ENCODE measurements at places on chromosomes 12 and 14.

- no peak for DNase-seq
These were observed 1.7 kb upstream of the SCNN1A start for GRCh38 chr12:6376870-6377666.

DNA sequence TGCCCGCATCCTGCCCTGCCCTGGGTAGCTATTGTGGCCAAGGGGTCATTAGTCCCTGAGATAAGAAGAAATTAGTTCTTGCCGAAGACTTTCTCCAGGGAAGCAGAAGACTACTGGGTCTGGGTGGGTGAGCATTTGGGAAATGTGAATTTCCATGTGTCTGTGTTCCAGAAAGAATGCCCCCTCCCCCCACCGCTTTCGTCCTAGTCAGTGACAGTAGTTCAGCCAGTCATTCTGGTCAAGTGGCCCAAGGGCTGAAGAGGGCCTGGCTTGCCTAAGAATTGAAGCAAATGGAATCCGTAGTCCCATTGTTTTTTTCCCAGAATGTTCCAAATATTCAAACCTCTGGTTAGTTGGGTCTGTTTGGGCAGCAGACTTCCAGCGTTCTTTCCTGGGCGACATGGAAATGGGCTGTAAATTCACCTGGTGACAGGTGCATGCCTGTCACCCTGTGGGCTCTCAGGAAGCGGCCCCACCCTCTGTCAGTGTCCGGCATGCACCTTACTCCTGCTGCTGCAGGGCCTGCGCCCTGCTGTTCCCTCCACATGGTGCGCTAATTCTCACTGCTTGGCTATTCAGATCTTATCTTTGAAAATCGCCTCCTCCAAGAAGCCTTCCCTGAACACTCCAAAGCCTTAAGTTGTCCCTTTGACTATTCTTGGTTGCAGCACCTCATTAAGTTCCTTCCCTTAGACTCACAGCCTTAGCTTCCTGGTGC lies 1.4 kb upstream of the RFLNA start:
- no peak for DNase-seq

DNA sequence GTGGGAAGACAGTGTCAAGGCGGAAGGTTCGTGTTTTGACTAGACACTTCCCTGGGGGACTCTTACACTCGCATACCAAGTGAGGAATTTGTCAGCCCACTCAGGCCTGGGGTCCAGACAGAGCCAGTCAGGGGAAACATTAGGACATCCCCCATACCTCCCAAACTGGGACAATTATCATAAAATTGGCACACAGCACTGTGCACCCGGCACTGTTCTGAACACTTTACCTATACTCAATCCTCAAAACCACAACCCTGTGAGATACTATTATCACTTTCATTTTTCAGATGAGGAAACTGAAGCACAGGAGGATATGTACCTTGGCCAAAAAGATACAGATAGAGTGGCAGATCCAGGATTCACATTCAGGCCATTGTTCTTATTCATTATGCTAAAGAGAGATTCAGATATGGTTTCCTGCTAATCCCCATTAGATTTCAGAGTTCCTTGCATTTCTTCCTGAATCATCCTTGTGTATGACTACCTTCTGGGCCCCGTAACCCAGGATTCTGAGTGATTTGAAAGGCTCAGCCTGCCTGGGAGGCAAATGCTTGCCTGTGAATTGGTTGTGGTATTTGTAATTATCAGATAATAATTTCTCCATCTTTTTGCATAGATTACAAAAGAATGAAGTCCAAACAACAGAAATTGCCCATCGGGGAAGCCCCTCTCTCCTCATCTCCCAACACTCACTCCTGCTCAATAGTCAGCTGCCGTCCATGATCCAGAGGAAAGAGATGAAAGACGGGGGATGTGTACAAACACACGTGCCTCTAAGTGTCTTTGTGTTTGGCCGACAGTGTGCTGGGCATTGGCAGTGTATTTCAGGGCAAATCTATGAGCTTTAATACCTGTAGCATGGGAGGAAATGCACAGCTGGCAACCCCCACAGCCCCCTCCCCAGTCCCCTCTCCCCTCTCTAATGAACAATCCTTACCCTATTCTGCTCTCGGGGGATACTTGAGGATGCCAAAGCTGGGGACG lies 4.6 kb downstream of the TAC3 start:
- DNase-seq = no peak

- DNase-seq = no peak
These were observed 52.9 kb downstream of the APOBEC1 start for GRCh38 chr12:7612851-7613250.

- DNase-seq = no peak
These were observed 46.0 kb upstream of the MANSC4 start for GRCh38 chr12:27826076-27826475.

- DNase-seq = no peak
These were observed 19.8 kb upstream of the PDE1B start for GRCh38 chr12:54529581-54529980.

Measured in fibroblast of the aortic adventitia (primary cell).